ENCODE measurements at places on chromosomes 2 and 18.

DNA sequence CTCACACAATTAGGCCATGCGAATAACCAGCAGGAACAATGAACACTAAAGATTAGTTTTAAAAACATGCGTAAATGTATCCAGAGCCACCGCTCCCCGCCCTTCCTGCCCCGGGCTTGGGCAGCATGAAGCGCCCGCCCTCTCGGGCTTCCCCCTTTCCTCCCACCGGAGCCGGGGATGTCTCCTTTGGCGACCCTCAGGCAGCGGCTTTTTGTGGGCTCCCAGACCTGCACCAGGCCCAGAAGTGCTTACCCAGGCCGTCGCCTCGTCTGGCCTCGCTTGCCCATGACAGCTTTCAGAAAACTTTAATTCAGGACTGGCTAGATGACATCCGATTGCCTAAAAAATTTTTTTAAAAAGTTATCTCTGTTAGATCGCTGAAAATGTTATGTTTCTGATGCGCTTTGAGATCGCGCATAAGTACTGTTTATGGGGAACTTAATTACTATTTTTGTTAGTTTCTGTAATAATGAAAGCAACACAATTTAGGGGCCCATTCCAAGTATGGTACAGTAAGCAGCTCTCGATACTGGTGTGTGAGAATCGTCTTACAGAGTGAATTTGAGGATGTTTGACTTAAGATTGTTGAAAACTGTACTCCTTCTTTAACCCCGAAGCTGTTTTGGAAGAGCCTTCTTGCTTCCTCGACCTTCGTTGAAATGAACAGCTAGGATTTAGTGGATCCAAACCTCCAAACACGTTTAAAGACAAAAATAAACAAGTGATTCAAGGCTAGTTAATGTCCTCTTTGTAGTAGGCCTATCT is 1.1 kb downstream of the MAP3K20 start:
- DNase-seq: no peak

DNA sequence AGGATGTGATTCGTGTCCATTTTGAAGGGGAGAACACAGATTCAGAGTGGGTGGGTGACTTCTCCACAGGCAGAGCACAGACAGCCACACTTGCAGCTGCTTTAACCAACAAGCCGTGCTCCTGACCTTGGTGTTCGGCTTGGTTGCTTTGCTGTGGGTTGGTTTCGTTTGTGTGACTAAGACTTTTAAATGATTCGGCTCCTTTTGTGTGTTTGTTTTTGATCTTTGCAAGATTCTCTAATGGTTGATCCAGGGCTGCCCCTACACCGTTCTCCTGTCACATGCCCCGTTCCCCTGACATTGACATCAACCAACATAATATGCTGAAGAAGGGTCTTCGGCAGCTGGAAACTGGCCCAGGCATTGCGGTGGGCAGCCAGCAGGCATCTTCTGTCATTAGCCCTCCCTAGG is 95.9 kb upstream of the MBOAT2 start:
- no peak for DNase-seq

DNA sequence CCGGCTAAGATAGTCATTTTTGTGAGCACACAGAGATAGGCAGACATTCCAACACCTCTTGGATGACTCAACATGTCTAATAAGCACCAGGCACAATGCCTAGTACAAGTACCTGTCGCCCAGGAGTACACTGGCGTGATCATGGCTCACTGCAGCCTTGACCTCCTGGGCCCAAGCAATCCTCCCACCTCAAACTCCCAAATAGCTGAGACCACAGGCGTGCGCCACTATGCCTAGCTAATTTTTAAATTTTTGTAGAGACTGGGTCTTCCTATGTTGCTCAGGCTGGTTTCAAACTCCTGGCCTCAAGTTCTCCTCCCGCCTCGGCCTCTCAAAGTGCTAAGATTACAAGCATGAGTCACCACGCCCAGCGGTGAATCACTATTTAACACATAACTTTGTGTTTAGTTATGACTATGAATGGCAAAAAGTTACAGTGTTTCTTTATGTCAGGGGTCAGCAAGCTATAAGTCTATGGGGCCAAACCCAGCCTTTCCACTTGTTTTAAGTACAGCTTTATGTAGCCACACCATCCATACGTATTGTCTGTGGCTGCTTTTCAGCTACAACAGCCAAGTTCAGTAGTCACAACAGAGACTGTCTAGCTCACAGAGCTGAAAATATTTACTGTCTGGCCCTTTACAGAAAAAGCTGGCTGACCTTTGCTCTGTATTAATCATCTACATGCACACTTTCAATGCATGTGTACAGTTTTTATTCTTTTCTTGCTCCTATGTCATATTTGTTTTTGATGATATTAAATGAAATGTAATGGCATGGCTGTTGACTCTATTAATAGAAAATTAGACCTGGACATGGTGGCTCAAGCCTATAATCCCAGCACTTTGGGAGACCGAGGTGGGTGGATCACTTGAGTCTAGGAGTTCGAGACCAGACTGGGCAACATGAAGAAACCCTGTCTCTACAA is 18.7 kb downstream of the ORC2 start:
- no peak for DNase-seq

DNA sequence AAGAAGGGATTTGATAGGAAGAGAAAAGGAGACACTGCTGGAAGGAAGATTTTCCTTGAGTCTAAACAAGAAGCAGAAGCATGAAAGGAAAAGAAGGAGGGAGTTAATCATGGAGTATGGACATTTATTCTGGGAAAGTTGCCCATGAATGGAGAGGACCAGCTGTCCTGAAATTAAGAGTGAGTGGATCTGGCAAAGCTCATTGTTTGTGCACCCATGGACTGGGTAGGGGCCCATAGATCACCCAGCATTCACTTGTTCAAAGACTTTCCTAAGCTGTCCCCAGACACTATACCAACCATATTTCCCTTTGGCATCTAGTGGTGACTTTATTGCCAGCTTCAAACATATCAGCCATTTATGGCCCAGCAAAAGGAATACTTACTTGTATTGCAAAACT is 422.7 kb downstream of the FBXO15 start:
- DNase-seq: no peak

GRCh38 chr2:165536851-165537499 is 67.5 kb downstream of the CSRNP3 start:
- DNase-seq: no peak

DNA sequence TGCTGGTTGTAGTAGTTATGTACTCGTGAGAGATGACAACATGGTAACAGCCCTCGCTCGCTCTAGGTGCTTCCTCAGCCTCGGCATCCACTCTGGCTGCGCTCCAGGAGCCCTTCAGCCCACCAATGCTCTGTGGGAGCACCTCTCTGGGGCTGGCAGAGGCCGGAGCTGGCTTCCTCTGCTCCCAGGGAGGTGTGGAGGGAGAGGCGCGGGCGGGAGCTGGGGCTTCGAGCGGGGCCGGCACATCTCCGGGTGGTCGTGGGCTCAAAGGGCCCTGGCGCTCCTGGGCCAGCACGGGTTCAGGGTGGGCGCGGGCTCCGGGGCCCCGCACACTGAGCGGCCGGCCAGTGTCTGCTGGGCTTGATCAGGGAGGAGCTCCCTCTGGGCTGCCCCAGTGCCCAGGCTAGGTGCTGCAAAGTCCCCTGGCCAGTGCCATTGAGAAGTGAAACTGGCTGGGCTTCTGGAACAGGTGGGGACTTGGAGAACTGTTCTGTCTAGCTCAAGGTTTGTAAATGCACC is 1012.1 kb downstream of the CNTNAP5 start:
- no peak for DNase-seq

DNA sequence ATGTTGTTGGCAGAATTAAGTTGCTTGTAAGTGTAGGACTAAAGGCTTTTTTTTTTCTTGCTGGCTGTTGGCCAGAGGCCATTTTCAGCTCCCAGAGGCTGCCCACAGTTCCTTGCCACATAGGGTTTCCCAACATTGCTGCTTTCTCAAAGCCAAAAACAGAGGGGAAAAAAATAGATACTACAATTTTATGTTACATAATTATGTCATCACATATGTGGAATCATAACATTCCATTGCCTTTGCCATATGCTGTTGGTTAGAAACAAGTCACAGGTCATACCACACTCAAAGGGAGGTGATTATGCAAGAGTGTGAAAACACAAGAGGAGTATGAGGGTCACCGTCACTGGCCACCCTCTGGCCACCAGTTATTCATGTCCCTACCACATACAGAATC is 154.5 kb downstream of the RTN4 start:
- DNase-seq: no peak

DNA sequence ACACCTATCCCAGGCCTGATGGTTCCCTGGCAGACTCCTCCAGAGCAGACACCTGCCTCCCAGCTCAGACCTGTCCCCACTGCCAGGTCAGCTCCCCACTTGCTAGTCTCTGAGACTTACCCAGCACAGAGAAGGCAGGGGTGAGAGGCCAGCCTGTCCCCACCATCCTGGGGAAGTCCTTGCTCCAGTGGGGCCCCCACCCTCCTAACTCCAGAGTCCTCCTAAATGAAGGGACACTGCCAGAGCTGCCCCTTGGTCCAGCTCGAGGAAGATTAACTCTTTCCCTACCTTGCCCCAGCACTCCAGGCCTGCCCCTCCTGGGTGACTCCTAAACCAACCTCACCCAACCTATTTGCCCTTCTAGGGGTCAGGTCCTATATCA is 30.4 kb upstream of the TNS1 start:
- DNase-seq: no peak

- no peak for DNase-seq
Measured at GRCh38 chr18:11368020-11368419, 218.7 kb upstream of the PIEZO2 start.

DNA sequence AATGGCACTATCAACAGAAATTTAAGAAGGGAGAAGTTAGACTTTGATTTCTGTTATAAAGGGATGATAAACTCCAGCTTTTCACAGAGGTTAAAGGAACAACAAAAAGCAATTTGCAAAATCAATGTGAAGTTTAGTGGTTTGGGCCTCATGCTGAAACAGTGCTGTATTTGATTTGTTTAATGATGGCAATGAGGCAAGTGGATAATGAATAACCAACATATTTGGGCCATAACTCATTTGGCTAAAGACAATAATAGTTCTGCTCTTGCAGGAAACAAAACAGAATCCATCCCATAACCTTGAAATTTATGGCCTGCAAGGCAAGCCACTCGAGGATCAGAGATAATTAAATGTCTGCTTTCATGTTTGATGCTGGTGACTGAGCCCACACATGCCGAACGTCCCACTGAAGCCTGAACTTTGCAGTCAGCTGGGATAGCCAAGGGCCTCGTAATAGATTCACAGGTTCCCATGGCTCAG is 56.5 kb downstream of the TPGS2 start:
- DNase-seq: no peak

- DNase-seq: no peak
Measured at GRCh38 chr2:125634662-125635061, 1021.3 kb upstream of the GYPC start.

DNA sequence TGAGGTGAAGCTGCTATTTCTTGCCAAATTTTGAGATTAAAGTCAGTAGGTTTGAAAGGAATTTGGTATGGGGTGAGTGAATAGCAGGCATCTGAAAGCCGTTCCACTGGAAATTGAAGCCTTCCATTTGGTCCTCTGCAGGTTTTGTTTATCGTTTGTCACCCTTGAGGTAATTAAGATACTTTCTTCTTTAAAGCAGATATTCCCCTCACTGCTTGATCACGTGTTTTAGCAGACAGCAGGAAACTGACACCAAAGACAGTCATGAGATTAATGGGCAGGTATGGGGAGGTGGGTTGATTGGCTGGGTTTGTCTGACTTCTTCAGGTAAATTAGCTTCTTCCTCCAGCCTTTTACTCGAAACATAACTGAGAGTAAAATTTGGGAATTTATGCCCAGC is 10.7 kb downstream of the LPIN1 start:
- no peak for DNase-seq

GRCh38 chr2:46970334-46971288 is 55.0 kb upstream of the MCFD2 start:
- no peak for DNase-seq

DNA sequence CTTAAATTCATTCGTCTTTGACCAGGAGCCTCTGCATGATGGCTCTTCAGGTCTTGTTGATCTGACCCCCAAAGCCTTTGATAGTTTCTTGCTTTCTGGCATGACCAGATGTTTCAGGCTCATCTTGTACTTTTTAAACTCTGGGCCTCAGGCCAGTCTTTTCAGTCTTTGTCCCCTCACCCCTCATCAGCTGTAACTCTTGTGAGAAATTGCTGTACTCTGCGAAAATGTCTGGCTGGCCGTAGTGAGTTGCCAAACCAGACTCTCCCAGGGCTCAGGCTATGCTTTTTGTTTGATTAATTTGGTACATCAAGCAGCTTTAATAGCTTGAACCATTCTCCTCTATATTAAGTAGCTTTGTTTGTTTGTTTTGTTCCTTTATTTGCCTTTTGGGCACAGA is 75.9 kb downstream of the BABAM2 start:
- DNase-seq: no peak

DNA sequence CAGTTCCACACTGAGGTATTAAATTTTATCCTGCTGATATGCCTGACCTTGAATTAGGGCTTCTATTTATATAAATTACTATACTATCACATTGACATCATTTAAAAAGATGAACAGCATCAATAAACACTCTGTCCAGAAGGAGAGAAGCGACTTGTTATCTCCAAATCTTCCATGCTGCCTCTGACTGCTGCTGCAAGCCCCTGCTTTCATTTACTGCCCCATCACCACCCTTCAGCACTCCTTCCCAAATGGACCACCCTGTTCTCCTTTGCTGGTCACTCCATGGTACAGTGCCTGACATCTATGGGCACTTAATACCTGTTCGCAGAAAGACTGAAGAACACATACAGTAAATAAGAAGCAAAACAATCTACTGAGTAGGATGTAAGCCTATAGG is 48.1 kb downstream of the KLF7 start:
- DNase-seq: no peak

DNA sequence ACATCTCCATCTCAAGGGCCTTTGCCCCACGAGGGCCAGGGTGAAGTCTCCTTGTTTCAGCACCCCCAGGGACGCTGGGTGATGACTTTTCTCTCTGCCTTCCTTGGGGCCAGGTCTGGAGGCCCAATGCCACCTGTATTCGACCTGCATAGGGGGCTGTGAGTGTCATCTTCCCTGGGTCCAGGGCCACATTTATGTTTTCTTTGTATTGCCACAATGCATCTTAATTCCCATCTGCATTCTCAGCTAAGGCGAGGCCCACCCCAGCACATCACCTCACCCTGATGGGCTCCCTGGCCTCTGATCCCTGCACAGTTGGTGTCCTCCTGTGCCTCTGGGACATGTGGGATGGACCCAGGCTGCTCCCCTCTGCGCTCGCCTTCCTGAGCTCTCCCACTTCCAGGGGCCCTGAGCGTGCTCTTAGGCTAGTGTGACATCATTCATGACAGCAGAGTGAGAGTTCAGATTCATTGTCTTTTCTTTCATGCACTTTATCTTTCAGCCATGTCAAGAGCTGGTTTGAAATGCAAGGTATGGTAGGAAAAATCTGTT is 122.0 kb upstream of the COPS8 start:
- no peak for DNase-seq

- DNase-seq: no peak
Measured at GRCh38 chr2:232723027-232723426, 25.9 kb downstream of the GIGYF2 start.

- DNase-seq: no peak
Measured at GRCh38 chr2:217086038-217086522, 226.2 kb upstream of the TNP1 start.

- no peak for DNase-seq
Measured at GRCh38 chr2:218607436-218608115, at the start of gene PLCD4. Gene PLCD4, plus strand, starts transcription at chr2:218607899. Its CDS starts 7,841 bp downstream, at chr2:218615740.
